ENCODE measurements at places on chromosomes 7 and 10. TPM values are rescaled to one million over a fixed set of nuclear protein-coding genes. Genes with fewer than 3 reads are reported as not detected.

UPP1 gene
- total RNA-seq = 96.5 TPM

ABCB1 gene
- 3.2 TPM for total RNA-seq

THSD7A gene
- total RNA-seq = 8.2 TPM

TMEM229A gene
- not detected for total RNA-seq

PPP1R3C gene
- 88.4 TPM for total RNA-seq

PPP1R17 gene
- total RNA-seq = not detected

CTAGE4 gene
- total RNA-seq = 8.2 TPM

PIK3CG gene
- 10.8 TPM for total RNA-seq

UCMA gene
- total RNA-seq = not detected

GIMAP5 gene
- 27.3 TPM for total RNA-seq

SPRN gene
- total RNA-seq = 0.34 TPM

TYSND1 gene
- 14.9 TPM for total RNA-seq

VSTM2A gene
- total RNA-seq = not detected

RTKN2 gene
- total RNA-seq = 34.7 TPM

TFR2 gene
- total RNA-seq = 1.7 TPM

EPHB6 gene
- total RNA-seq = 18.8 TPM

MALRD1 gene
- total RNA-seq = 5.6 TPM

CFAP69 gene
- 13.0 TPM for total RNA-seq

STRIP2 gene
- 1.1 TPM for total RNA-seq

PGAM2 gene
- 0.85 TPM for total RNA-seq

NAT16 gene
- not detected for total RNA-seq

RAPGEF5 gene
- 308 TPM for total RNA-seq

LIPA gene
- 140 TPM for total RNA-seq

RNF148 gene
- 10.2 TPM for total RNA-seq

GIMAP7 gene
- total RNA-seq = 20.6 TPM

RASA4 gene
- 21.0 TPM for total RNA-seq

HABP2 gene
- 1.2 TPM for total RNA-seq

SFTPD gene
- total RNA-seq = 661 TPM

DUS4L gene
- 6.4 TPM for total RNA-seq

BMPER gene
- 51.0 TPM for total RNA-seq

COL1A2 gene
- total RNA-seq = 1,768 TPM

TEX47 gene
- total RNA-seq = not detected

OR2A5 gene
- not detected for total RNA-seq

TAS2R41 gene
- total RNA-seq = 0.77 TPM

NFKB2 gene
- 48.2 TPM for total RNA-seq

ADAMTS14 gene
- total RNA-seq = 3.9 TPM

TMEM130 gene
- 0.43 TPM for total RNA-seq

GTF2IRD2 gene
- total RNA-seq = 21.9 TPM

LEP gene
- not detected for total RNA-seq

SRRM3 gene
- 0.14 TPM for total RNA-seq

Data from lung (tissue), 17 donors.